ENCODE measurements at places on chromosomes 5 and 9.

- no peak for DNase-seq
Observed at GRCh38 chr5:98975682-98976407, 47.0 kb upstream of the CHD1 start.

DNA sequence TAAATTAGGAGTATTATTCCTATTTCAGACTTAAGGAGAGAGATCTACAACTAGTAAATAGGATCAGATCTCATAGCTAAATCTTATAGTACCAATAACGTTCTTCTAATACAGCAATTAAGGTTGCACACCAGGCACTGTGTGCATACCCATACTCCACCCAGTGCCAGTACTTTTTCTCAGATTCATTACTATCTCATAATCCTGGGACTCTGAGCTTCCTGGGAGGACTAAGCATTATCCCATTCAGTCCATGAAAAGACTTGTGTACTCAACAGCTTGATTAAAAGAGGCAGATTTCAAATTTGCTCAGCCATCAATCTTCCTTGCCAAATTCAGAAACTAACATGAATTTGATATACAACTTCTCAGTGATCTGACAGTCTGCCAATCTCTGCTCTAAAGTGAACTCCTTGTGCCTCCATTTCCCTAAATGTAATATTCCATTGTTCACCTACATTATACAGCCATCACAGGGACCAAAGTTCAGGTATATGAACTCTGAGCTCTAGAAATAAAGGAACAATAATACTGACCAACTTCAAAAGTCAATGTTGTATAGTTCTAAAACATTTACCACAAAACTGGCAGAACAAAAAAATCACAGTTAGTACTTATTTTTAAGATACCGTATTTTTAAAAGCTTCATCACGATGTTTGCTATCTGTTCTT lies 7.2 kb downstream of the STRBP start:
- no peak for DNase-seq

- DNase-seq: no peak
Observed at GRCh38 chr5:72363166-72363802, 43.1 kb downstream of the PTCD2 start.

DNA sequence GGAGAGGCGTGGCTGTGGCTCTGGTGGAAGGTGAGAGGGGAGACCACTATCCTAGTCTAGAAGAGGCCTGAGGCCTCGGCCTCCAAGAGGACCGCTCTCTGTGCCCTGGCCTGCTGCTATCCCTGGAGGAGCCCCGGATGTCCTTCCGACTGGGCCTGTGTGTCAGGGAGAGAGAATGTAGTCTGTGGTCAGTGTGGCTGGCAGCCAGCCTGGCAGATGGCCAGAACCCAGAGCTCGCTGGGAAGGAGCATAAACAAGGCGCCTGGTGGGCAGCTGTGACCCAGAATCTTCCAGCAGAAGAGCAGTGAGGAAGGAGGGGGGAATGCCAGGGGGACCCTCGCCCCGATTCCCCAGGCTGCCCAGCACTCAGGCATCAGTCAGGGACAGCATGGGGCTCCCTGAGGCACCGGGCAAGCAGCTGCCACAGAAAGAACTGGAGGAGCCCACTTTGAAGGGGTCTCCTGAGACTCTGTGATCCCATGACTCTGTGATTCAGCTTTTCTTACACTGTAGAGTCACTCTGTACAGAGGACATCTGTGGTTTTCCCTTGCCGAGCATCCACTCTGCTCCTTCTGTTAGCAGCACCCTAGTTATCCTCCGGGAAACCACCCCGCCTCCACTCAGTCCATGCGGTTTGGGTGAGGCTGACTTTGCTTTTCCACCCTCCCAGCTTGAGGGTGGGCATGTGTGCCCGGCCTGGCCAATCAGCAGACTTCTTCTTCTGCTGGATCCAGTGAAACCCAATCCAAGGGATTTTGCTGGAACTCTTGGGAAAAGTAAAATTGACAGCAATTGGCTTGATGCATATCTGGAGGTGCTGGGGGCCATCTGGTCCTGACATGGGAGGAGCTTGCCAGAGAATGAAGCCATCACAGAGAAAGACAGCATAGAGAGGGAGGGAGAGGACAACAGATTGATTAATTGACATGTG lies 46.2 kb upstream of the PWWP2A start:
- peak; percentile 97 for DNase-seq

DNA sequence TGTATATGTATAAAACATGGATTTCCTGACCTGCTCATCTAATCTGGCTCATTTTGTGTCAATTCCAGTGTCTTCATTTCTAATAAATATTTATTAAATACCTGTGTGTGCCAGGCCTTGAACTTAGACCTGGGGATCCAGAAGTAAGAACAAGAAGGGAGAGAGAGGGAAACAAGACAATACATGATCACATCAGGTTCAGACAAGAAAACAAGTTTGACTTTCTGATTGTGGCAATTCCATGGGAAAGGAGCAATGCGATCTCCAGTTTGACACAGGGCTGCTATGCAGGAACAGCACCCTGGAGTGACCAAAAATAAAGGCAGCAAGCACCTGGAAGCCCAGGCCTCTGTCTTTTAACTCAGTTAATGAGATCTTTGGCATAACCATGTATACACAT lies 198.1 kb upstream of the ACTBL2 start:
- DNase-seq: no peak

Data from GM04503 (cell line).